Stimulated activated CD8-positive, alpha-beta memory T cell treated with anti-CD3 and anti-CD28 coated beads, Interleukin-2, amount 100 ng/mL, for 1 hour (primary cell): ENCODE measurements at places on chromosomes 7 and 10.

- no peak for DNase-seq
These were observed 77.4 kb upstream of the RET start for GRCh38 chr10:42999385-43000020.

- DNase-seq: no peak
These were observed 33.4 kb upstream of the VWDE start for GRCh38 chr7:12436896-12437535.

DNA sequence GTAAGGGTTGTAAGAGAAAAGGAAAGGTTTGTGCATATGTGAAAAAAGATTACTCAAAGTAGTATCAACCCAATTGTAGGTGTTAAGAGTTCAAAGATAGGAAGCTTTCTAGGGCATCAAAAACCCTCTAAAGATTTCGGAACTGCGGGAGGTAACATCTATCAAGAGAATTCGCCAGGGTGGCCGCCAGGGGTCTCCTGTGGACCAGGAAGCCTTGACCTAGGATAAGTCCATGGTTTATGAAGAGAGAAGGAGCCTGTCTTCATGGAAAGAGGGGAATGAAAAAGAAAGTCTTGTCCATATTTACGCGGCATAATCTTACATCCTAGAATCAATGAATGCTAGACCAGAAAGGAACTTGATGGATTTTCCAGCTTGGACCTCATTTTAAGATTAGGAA lies 140.7 kb upstream of the CALCR start:
- no peak for DNase-seq

- no peak for DNase-seq
These were observed 36.6 kb upstream of the ZMIZ2 start for GRCh38 chr7:44712012-44712411.

- DNase-seq: no peak
These were observed 244.7 kb upstream of the RHOBTB1 start for GRCh38 chr10:61188691-61189090.

DNA sequence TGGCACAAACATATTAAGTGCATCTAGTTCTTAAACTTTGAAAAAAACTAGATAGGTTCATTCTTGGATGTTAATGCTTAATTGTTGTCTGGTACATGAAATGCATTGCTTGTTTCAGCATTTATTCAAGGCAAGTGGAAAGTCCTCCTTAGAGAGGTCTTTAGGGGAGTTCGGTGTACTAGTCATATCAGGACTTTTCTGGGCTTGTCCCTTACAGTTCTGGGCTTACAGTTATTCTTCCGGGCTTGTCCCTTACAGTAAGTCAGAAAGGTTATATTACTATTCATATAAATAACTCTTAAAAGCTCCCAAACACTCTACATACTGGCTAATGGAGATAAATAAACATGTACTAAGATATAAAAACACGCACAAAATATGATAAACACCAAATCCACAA lies 61.6 kb upstream of the MRLN start:
- DNase-seq: no peak

DNA sequence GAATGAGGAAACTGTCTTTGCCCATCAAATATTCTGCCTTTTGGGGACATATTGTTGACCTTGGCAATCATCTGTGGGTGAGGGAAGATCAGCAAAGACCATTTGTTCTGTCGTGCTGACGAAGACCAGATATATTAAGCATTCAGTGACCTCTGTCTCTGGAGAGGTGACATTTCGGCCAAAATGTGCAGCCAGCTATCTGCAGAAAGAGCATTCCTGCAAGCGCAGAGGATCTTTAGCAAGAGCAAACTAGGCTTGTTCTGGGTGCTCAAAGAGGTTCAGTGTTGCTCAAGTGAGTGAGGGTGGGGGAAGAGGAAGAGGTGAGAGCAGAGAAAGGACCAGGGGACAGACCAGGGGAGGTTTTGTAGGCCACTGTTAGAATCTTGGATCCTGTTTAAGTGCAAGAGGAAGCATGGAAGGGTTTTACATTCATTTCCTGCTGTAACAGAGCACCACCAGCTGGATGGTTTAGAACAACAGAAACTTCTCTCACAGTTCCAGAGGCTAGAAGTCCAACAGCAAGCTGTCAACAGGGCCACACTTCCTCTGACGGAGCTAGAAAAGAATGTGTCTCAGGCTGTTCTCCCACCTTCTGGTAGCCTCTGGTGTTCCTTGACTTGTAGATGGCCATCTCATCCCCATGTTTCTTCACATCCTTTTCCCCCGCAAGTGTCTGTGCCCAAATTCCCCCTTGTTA lies 11.2 kb downstream of the C10orf120 start:
- no peak for DNase-seq

- no peak for DNase-seq
These were observed 26.1 kb downstream of the MYPN start for GRCh38 chr10:68135362-68135761.

DNA sequence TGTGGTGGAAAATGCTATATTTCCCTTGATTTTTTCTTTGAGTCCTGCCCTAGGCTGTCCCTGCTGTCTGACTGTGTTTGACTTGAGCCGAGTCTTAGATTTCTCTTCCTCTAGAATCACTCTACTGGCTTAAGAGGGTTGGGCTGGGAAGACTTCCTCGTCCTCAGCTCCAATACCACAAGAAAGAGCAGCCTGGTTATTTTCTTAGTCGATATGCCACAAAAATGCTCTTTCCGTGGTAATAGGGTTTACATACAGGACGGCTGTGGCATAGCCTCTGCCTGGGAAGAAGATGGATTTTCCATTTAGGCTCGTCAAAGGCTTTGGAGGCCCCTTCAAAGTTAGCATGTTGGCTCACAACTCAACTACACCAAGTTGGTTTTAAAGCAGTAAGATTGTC lies 212.0 kb upstream of the IGFBP3 start:
- DNase-seq: no peak

DNA sequence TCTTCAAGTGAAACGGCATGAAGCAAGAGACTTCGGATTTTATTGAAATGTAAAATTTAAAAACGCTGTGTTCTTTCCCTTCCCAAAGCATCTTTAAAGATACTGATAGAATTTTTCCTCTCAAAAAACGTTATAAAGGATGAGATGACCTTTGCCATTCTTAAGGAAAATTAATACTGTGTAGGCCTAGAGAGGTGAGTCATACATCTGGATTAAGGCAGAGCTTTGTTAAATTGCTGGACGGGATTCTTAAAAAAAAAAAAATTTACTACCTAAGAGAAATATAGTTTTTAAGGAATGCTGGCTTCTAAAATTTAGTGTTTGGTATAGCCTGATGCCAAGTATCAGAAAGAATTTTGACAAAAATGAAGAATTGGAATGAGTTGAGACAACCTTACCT lies 6.3 kb upstream of the HBP1 start:
- no peak for DNase-seq

DNA sequence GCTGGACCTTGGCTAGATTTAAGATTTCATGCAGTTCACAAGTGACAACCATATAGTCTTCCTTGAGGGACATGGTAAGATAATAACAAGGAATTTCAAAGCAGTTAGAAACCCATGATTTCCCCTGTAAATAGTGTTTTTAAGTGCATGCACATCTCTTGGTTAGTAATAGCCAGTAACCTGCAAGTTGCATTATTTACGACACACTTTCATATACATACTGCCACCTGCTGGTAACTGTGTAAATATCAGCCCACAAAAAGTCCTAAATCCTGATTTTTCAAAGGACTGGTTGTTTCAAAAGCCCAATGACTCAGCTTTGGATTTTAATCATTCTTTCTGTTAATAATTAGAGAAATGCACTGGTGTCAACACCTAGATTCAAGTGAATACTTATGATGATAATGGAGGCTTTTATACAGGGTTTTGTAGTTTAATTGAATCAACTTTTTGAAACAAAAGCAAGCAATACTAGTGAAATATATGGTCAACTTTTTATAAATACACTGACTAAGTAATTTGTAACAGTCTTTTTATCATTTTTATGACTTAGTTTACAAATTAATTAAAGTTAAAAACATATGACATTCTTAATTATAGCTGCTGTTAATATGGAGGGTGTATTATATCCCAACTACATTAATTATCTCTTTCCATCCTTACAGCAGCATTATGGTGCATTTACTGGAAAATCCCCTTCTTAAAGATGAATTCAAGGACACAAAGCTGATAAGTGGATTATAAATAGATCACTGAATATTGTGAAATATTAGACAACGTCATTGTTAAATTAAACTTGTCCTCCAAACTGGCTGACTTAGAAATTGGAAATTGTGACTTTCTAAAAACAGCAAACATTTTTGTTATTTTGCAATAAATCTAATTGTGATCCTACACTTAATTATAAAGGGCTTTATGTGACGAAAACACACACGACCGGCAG lies 367.7 kb upstream of the SEMA3D start:
- no peak for DNase-seq
